EH (cell line): ENCODE measurements at places on chromosomes 4 and X.
A peak's percentile ranks its signal among the peaks of the same experiment; 100 is the strongest.

DNA sequence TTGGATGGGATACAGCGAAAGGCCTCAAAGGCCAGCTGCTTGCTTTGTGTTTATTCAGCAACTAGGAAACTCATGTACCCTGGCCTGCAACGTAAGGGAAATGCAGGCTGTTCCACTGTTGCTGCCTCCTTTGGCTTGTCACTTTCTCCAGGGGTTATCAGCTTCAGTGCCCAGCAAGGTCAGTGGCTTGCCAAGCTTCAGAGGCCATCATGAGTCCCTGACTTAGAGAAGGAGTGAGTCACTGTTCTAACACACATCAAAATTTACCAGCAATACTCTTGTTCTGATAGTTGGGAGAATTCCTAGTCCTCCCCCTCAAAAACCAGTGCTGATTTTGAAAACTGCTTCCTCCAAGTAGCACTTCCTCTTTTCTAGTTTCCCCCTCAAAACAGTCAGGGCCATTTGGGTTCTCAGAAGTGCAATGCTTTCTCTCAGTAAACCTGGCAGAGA is 250.8 kb downstream of the ARHGAP24 start:
- peak; percentile 27 for DNase-seq

DNA sequence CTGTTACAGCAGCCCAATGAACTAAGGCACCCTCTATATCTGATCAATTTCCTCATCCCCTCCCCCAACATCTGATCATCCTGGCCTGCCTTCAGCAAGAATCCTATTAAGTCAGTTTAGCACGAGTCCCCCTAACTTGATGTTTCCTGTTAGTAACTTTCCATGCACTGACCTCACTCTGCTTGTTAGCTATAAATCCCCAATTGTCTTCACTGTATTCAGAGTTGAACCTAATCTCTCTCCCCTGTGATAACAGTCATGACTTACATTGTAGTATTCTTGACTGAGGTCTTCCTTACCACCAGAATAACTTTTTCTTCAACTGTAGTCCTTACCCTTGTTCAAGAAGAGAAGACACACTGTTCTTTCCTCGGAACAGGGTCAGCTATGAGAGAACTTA is 8.5 kb downstream of the ANXA5 start:
- no peak for DNase-seq

- DNase-seq, result no peak
Observed at GRCh38 chr4:89906777-89907521, 12.3 kb downstream of the MMRN1 start.

- DNase-seq, result no peak
Observed at GRCh38 chr4:152154433-152154832, 381.5 kb downstream of the FBXW7 start.

DNA sequence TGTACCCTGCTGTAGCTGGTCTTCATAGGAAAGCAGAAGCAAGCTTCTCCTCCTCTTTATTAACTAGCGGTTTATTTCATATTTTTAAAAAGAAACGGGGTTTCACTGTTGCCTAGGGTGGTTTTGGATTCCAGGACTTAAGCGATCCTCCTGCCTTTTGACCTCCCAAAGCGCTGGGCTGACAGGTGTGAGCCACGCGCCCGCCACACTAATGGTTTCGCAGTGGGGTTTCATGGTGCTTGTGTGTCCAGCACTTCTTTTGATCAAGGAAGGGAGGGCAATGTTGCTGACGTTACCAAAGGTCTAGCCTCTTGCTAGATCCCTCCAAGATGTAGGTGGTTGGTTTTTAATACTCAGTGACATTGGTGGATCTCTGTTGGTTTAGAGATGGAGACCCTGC is 1.4 kb downstream of the MAEA start:
- DNase-seq, result no peak

DNA sequence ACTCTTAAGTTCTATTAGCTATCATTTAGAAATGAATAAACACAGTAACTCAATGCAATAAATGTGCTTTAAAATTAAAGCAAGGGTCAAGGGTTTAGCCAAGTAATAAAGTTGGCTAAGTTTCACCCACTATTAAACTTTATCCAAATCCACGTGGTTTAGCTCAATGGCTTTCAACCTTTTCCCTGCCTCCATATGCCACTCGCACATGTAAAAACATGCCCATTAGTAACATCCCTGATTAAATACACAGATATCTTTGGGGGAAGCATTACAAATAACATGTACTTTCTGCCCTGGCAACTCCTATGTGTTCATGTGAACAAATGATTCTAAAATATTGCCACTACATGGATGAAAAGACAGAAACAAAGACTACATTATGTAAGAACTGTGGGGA is 130.8 kb downstream of the ZAR1 start:
- DNase-seq, result no peak

DNA sequence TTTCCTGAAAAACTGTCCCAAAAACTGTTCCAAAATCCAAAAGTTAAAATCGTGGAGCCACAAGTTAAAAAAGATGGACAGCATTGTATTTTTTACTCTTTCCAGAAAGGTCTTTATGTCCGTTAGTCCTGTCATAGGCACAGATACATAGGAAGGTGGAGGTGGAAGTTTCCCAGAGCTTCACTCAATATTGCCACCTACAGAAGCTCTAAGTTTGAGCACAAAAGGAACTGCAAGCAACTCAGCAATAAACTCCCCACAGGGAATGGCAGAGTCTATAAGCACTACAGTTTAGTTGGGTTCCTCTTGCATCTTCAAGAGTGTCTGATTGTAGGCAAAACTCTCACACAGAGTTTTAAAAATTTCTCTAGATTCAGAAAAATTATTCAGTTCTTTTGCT is 22.0 kb upstream of the UGT2B4 start:
- DNase-seq, result no peak

GRCh38 chr4:154435895-154436294 is 55.7 kb downstream of the DCHS2 start:
- no peak for DNase-seq

DNA sequence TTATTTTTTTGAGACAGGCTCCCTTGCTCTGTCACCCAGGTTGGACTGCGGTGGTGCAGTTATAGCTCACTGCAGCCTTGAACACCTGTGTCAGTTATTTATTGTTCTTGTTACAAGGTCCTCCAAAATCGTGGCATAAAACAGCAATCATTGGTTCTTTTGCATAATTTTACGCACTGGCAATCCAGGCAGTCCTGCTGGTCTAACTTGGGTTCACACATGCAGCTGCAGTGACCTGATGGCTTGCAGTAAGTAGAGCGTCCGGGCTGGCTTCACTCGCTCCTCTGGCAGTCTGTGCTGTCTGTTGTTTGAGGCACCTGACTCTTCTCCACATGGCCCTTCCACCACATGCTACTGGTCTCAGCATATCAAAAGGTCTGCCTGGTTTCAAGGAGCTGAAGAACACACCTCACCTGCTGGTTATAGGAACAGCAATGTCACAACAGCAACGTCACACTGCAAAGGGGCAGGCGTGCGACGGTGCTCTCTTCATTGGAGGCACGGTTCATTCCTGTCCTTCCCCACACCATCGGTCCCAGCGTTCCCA is 894.6 kb downstream of the TRIML1 start:
- no peak for DNase-seq

DNA sequence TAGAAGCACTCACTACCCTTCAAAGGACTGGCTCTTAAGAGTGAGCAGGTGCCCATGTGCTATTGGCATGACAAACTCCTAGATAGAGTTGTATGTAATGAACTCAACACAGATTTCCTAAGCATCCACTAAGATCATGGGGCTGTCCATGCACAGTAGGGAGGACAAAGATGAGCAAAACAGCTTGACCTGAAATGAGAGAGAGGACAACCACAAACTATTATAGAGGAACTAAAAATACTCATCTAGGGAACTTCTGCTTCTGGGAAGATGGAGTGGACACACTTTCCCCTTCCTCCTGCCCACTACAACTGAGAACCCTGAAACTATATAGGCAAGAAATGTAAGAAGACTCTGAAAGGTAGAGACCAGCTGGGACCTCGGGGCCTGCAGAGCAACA is 20.8 kb upstream of the TMEM128 start:
- no peak for DNase-seq

DNA sequence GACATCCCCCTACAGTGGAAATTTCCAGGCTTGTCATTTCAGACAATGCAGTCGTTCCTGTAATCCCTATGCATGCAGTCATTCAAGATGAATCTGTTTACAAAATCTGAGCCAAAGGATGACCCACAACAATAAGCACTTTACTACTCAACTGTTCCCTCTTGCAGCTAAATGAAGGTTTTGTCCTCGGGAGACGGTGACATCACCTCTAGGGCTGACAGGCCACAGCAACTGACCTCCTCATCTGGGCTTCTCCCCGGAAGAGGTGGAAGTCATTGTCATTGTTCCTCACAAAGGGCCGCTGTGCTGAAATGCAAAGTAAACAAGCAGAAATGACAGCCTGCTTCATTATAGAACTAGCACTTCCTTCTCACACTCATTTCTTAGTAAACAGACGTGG is 29.2 kb downstream of the CLRN2 start:
- peak; percentile 16 for DNase-seq

- no peak for DNase-seq
Observed at GRCh38 chrX:111616786-111617185, 64.2 kb upstream of the ALG13 start.

GRCh38 chrX:117376460-117376859 is 740.1 kb downstream of the KLHL13 start:
- DNase-seq, result no peak

DNA sequence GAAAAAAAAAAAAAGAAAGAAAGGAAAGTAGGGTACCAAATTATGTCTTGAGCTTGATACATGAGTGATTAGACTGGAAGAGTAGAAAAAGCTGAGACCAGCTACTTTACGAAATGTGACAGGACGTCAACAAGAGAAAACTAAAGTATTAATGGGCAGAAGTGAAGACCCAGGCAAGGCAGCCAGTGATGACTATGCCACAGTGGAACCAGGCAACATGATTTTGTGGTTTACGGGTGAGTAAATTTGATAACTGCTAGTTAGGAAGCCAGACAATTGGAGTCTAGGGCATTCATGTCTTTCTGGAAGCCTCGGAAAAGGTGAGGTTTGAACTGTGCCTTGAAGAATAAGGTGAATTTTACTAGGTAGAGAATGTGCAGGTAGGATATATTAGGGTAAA is 326.4 kb downstream of the TENM3 start:
- no peak for DNase-seq

DNA sequence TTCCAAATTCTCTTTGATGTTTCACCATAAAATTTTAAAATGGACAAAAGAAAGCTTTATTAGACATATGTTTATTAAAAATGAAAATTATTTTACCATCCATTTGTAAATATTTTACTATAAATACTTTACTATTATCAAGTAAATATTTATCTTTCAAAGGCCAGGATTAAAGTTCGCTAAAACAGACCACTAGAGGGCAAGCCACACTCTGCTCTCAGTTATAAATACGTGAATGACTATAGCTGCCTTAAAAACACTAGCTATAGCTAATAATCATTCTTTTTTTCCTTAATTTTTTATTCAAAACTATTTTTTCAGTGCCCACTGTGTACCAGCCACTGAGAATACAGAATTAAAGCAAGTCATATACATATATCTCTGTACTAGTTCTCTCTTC is 38.6 kb downstream of the UNC5C start:
- DNase-seq, result no peak

DNA sequence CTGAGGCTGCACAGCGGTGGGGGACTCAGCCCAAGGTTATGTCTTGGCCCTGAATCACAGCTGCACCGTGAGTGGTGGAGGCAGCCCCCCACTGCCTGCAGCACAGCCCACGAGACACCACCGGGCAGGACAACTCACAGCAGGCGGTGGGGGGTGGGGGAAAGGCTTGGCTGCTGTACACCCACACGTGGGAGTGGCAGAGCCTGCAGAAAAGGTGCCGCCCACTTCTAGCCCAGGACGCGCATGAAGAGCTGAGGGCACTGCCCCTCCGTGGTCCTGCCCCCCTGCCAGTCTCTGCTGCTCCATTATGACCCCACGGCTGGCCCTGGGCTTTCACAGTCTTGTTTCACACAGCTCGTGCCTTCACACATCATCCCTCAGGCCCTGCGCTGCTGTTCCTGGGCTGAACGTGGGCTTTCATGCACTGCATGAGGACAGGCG is 40.8 kb downstream of the FGFRL1 start:
- no peak for DNase-seq

- DNase-seq, result no peak
Observed at GRCh38 chr4:16136311-16136710, 52.5 kb upstream of the PROM1 start.

DNA sequence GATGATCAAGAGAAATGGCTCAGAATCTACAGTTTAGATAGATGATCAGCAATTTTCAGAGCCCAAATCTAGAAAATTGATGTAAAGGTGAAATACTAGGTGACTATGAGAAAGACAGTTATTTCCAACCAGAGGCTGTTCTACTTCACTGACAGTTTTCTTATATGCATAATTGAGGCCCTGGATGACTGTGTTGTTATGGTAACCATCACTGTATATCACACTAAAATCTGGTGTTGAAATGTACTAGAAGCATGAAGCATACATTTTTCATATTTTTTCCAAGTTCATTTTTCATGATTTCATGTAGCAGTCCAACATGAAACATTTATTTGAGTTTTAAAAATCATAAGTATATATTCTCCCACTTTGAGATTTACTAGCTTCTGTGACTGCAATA is 87.4 kb downstream of the ATXN3L start:
- no peak for DNase-seq

- peak; percentile 15 for DNase-seq
Observed at GRCh38 chr4:175891851-175892250, 79.8 kb upstream of the GPM6A start.

DNA sequence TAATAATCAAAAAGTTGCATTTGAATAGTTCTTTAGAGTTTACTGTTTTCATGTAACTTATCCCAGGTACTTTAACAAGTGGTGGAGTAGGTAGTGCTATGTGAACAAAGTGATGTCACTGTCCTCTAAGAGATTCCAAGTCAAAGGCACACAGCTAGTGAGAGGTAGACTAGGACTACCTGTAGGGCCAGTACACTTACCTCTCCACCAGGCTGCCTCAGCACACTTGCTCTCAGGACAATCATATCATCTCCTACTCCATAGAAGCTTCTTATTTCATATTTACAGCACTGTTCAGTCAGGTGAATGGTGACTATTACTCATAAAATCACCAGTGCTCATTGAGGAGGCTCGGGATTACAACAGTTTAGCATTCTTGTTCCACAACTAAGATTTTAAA is 173.0 kb upstream of the EMCN start:
- no peak for DNase-seq

GRCh38 chr4:75005727-75006126 is 72.8 kb downstream of the PARM1 start:
- DNase-seq, result no peak

DNA sequence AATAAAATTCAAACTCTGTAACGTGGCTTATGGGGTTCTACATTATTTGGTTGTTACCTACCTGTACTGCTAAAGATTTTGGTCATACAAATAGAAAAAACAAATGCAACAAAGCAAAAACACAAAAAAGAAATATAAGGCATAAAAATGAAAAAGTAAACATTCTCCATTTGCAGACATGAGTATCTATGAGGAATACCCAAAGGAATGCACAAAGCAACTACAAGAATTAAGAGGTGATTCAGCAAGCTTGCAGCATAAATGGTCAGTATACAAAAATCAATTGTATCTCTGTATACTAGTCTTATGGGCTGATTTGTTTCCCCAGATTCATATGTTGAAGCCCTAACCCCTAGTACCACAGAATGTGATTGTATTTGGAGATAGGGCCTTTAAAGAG is 3.6 kb upstream of the PDE5A start:
- peak; percentile 68 for DNase-seq

GRCh38 chr4:15506464-15506863 is 36.8 kb downstream of the CC2D2A start:
- DNase-seq, result peak; percentile 82

GRCh38 chr4:7254736-7255487 is 62.6 kb downstream of the SORCS2 start:
- DNase-seq, result no peak
